ENCODE measurements at places on chromosomes 13 and 19.

GRCh38 chr13:111212517-111212873 lies 97.4 kb downstream of the ARHGEF7 start:
- no peak for DNase-seq

DNA sequence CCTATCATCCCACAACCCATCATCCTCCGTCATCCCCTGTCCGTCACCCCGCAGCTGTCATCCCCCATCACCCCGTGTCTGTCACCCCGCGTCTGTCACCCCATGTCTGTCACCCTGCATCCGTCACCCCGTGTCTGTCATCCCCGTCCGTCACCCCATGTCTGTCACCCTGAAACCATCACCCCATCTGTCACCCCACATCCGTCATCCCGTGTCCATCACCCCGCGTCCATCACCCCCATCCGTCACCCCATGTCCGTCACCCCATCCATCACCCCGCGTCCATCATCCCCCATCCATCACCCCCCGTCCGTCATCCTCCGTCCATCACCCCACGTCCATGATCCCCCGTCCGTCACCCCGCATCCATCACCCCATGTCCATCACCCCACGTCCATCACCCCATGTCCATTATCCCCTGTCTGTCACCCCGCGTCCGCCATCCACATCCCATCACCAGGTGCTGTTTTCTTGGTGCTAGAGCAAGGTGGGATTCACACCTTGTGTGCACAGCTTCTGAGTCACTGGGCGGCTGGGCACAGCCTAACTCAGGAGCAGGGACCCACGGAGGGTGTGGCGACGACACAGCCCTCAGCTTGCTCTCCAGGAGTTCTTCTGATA lies 24.2 kb downstream of the RASA3 start:
- no peak for DNase-seq

- no peak for DNase-seq
These were observed 16.2 kb downstream of the COL4A2 start for GRCh38 chr13:110323172-110323891.

DNA sequence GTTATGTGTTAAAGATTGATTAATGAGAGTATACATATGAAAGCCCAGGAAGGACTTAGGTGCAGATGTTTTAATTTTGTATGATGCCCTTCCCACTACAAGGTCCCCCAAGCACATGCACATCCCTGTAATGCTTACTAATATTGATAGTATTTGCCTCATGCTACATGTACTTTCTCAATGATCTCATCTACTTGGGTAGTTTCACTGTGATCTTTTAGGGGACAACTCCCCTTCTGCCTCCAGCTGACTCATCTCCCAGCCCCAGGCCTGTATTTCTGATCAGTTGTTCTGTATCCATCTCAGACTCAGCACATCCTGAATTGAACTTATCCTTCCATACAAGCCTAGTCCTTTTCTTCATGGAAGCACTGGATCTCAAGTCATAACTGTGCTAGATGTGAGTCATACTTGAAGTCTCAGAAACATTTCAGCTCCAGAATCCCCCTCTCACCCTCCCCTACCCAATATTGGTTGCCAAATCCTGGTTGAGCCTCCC lies 49.4 kb upstream of the INTS6 start:
- no peak for DNase-seq

DNA sequence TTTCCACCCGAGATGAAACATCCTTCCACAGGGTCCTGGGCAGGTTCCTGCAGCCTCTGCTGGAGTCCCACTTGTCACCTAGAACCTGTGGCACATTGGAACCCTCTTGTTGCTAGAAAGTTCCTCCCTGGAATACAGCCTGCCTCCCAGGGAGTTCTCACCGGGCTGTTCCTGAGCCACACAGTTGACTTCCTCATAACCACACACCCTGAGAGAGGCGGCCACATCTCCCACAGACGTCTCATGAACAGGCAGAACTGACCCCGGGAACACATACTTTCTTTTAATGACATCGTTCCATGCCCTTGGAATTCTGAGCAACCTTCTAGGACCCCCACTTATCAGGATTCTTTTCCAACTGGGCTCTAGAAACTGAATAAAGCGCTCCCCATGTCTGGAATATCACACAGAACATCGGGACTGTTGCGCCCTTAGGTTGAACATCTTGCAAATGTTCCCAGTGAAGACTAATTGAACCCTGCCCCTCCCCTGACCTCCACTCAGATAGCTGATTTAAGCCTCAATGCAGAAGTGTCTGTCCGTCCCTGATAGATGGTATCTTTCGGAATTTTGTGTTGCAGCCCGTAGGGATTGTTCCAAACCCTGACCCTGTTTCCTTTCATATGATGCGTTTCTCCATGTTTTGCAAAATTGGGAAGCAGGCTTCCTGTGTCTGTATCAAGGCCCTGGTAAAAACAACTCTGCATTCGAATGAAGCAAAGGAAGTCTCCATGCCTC lies 91.1 kb downstream of the RAB20 start:
- DNase-seq = no peak

DNA sequence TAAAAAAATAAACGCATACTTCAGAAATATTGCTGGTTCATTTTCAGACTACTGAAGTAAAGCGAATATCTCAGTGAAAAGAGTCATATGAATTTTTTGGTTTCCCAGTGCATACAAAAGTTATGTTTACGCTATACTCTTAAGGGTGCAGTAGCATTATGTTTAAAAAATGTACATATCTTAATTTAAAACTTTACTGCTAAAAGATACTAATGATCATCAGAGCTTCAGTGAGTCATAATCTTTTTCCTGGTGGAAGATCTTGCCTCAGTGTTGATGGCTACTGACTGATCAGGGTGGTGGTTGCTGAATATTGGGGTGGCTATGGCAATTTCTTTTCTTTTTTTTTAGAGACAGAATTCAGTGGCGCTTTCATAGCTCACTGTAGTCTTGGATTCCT lies 48.9 kb downstream of the NDFIP2 start:
- DNase-seq = no peak

- no peak for DNase-seq
These were observed 1.6 kb downstream of the FTL start for GRCh38 chr19:48966541-48967345.

- no peak for DNase-seq
These were observed 403 bp upstream of the ADAMTS10 start for GRCh38 chr19:8610936-8611300.

DNA sequence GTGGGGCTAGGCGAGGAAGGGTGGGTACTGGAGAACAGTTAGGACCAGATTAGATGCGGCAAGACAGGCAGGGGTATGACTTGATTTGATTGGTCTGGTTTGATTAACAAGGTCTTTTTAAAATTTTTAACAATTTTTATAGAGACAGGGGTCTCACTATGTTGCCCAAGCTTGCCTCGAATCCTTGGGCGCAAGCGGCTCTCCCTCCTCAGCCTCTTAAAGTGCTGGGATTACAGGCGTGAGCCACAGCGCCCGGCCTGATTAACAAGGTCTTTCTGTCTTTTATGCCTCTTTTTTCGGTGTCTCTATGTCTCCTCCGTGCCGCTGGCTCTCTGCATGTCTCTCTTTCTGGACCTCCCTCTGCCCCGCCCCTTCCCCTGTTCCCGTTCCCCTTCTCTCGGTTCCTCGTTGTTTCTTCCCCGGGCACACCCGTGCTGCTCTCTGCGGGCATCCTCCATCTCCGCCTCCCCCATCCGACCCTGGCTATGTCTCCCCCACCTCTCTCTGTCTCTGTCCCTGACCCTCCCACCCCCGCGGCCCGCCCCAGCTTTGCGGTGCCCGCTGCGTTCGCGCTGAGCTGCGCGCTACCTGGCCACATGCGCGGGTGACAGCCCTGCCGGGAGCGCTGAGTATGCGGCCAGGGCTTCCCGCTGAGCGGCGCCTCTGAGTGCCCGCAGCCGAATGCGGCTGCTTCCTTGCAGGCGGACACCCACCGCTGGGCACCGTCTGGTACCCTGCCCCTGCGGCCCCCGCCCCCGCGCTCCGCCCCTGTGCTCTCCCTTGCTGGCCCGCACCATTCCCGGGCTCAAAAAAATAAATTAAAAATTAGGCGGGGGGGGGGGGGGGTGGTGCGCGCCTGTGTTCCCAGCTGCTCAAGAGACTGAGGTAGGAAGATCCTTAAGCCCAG lies 8.1 kb upstream of the SDHAF1 start:
- DNase-seq = no peak

- no peak for DNase-seq
These were observed 2.2 kb downstream of the FLT3LG start for GRCh38 chr19:49475995-49476880.

DNA sequence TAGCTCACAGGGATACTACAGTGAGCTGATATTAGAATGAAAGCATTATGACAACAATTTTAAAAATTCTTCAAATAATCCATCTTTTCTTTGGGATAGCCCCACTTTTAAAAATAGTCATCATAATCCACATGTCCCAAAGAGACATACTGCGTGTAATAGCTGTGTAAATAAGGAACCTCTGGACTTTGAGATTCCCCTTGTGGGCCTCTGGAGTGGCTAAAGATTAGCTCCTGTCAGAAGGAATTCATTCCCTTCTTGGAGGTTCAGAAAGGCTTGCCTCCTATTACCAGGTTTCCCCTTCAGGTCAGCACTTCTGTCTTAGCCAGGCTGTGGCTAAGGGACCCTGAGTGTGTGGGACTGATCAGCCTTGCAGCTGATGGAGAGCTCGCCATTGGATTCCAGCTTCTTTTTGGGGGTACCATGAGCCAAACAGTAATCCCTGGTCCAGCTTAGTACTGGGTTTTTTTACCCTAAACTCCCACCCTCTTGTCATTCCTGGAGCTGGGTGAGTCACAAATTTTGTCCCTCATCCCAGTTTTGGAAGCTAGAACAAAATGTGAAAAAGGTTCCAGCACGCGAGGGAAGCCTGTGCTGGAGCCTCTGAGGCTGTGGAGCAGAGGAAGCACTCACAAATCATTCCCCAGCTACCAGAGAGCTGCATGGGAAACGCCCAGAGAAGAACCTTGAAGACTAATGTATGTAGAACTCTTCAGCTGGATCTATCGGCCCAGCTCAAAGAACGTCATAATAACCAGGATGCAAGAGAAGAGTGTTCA lies 96.7 kb downstream of the RNASEH2B start:
- DNase-seq = no peak

- peak; percentile 9 for DNase-seq
These were observed 3.1 kb upstream of the PTPRH start for GRCh38 chr19:55212447-55212846.

DNA sequence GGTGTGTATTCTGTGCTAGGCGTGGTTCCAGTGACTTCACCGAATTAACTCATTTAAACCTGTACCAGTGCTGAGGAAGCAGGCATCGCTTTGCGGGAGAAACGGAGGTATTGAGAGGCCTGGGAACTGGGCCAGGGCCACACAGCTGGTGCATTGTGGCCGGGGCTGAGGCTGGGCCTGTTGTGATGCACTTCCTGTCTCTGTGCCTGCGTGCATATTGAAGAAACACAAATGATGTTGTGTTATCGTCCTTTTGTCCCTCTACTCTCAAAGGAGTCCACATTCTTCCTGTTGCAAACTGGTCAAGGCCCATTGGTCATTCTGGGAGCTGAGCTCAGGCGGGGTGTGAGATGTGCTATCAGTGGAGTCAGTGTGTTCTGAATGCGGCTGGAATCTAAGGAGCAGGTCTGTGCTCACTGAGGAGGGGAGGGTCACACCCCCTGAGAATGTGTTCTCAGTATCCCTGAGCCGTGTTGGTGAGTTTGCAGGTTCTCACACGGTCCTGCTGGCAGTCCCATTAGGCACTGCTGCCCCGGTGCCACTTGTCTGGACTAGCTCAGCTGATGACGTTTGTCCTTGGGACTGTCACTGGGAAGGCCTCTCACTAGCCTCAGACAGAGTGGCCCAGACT lies 62.1 kb downstream of the ARHGEF7 start:
- no peak for DNase-seq

DNA sequence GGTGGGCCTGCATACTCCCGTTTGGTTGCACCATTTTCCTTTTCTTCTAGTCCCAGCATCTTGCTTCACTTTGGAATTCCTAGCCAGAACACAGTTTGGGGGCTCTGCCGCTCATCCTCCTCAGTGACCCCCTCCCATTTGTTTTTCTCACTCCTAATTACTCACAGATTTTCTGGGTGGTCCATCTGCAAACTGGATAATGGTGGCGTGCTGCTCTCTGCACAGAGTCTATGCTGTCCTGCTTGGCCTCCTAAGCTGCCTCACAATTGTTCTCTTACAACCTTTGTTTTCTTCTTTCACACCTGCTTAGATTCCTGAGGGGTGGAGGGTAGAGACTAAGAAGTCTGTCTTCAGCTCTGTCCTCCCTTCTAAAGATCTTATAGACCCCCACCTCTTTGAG lies 80.8 kb downstream of the SHISA2 start:
- DNase-seq = no peak

- peak; percentile 42 for DNase-seq
These were observed 124.2 kb downstream of the TBC1D4 start for GRCh38 chr13:75357576-75358289.

GRCh38 chr19:30001791-30002190 lies 59.8 kb downstream of the URI1 start:
- no peak for DNase-seq

- DNase-seq = no peak
These were observed 3.3 kb downstream of the AKT1S1 start for GRCh38 chr19:49873834-49874233.

- DNase-seq = no peak
These were observed 11.3 kb downstream of the ZNF132 start for GRCh38 chr19:58428617-58429016.

DNA sequence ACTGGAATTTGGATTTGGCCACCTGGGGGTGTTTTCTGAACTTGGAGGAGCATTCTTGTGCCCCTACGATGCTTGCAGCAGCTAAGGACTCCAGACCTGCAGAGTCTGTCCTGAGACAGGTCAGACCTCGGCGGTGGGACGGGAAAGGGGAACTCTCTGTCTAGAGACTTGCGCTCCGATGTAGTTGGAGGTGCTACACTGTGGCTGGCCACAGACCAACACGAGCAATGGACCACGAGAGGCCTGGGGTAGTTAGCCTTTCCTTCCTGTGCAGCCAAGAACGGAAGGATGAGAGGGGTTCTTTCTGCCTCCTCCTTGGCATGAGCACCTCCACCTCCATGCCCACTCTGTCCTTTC lies 5.9 kb upstream of the GRAMD1A start:
- no peak for DNase-seq

- no peak for DNase-seq
These were observed 945.4 kb upstream of the MIR17HG start for GRCh38 chr13:90402102-90402501.

DNA sequence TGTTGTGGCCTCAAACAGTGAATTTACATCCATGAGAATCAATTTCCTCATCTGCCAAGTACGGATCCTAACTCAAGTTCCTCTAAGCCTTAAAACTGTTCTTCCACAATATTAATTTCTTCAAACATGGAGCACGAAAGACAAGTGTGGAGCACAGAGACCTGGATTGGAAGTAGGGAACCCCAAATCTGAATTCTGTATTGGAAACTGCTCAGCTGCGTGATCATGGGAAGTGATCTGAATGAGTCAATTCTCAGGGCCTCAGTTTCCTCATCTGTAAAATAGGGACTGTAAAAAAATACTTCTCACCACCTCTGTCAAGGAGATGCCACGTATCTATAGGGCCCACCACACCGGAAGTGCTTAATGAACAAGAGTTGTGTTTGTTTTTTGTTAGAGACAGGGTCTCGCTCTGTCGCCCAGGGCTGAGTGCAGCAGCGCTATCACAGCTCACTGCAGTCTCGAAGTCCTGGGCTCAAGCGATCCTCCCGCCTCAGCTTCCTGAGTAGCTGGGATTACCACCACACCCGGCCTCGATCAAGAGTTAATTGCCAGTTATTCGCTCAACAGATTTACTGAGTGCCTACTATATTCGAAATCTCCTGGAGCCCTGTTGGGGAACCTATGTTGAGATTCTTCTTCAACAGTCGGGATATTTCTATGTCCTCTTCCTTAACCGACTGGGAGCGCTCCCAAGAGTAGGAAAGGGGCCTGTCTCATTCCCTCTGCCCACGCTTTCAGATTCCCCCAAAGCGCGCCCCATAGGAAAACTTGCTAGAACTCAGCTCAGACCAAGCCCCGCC lies 1.6 kb downstream of the SERTAD3 start:
- no peak for DNase-seq

- no peak for DNase-seq
These were observed 24.9 kb downstream of the SIGLEC7 start for GRCh38 chr19:51166846-51167490.

Measured in activated T-cell treated with anti-CD3 and anti-CD28 coated beads for 4 hours (primary cell).